ENCODE measurements at places on chromosomes 12 and 14.

DNA sequence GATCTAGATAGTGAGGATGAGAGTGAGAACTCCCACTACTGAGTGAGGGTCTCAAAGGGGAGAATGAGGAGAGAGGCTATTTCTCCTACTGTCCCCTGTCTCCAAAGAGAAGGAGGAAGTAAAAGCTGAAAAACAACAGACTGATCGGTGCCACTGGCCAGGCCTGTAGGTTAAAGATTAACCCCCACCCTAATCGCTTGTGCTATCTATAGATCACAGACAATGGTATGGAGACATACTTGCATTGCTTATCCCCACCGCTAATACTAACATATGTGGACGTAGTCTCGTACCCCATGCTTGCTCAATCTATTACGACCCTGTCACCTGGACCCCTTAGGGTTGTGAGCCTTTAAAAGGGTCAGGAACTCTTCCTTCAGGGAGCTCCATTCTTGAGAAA lies 777.9 kb upstream of the TMEM132C start:
- no peak for DNase-seq

DNA sequence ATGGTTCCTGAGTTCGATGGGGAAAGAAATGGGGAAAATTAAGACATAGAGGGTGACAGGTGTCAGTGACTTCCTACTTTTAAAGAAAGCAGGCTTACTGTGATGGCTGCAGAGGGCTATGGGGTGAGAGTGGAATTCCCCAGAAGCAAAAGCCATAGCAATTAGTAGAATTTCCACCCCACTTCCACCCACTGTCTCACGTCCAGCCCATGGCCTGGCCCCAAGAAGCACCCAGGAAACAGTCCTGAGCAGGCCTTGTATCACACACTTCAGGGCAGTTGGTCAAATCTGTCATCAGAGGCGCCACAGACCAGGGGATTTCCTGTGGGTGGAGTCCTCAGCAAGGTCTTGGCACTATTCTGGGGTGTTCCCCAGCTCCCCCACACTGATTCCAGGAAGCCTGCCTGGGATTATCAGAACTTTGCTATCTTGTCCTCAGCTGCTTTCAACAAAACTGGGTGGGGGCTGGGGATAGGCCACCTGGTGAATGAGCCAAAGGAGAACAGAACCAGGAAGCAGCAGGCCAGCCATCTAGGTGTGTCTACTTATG lies 120.1 kb upstream of the CCND2 start:
- DNase-seq = no peak

GRCh38 chr14:72663076-72663487 lies 230.8 kb downstream of the DPF3 start:
- DNase-seq = no peak

DNA sequence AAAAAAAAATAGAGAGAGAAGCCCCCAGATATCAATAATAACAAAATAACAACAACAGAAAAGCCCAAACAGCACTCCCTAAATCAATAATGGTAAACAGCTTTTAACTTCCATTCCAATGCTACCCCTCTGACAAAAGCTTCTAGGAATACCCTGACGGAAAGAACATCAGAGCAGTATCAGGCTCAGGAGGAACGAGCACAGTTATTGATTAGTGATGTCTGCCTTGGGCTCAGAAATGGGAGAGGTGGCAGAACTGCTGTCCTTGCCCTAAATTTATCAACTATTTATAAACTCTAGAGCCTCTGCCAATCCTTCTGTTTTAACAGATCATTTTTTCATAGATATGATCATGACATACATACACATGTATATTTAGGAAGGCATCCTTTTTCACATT lies 41.9 kb downstream of the P2RX4 start:
- DNase-seq = no peak

GRCh38 chr12:104360157-104360556 lies 56.6 kb downstream of the EID3 start:
- DNase-seq = no peak

- DNase-seq = no peak
Measured at GRCh38 chr14:54498095-54498531, 9.3 kb upstream of the GMFB start.

GRCh38 chr12:116876151-116876869 lies 4.9 kb downstream of the HRK start:
- DNase-seq = no peak

DNA sequence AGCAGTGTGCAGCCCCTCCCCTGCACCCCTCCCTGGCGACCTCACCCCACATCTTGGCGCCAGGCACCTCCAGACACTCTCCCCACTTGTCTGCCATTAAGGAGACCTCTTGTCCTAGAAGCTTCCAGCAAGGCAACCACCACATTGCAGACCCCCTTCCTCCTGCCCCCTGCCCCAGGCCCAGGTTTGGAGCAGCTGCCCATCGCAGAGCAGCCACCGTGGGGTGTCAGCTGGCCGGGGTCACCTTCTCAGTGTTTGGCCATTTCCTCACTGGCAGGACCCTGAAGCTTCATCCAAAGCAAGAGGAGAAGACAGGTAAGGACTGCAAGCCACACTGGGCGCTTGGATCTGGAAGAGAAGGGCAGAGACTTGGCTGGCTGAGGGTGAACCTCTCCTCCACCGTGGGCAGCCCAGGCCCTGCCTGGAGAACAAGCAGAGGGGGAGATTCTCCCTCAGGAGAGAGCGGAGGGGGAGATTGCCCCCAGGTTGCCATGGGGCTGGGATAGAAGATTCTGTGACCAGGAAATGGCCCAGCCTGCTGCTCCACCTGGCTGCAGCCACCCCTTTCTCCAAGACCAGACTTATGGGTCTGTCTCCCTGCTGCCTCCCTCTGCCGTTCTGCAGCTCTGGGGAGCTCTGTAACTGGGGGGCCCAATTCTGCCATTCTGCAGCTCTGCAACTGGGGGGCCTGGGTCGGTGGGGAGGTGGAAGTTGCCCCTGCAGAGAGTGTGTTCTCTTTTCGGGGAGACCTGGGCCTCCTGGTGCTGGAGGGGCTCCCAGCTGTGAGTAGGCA lies 72.9 kb upstream of the C14orf180 start:
- DNase-seq = no peak

DNA sequence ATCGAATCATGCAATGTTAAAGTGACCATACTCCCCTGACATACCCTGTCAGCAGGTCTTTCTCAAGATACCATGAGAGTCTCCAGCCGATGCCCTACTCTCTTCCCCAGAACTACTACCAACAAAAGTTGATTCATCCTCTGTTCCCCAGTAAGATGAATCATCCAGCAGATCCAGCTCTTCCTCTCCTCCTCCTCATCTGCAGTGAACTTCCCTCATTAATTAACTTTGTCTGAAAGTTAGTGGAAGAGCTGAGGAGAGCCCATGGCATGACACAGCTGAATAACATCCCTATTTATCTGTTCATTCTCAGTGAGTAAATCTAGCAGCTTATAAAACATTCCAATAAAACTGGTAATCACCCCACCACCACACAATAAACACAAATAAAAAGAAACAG lies 213.4 kb downstream of the EGLN3 start:
- no peak for DNase-seq

Data from NCI-H748 treated with DMSO at 0.1 percent for 48 hours (cell line).